ENCODE measurements at places on chromosomes 3 and 15. TPM values are rescaled to one million over a fixed set of nuclear protein-coding genes. Genes with fewer than 3 reads are reported as not detected.

DNA sequence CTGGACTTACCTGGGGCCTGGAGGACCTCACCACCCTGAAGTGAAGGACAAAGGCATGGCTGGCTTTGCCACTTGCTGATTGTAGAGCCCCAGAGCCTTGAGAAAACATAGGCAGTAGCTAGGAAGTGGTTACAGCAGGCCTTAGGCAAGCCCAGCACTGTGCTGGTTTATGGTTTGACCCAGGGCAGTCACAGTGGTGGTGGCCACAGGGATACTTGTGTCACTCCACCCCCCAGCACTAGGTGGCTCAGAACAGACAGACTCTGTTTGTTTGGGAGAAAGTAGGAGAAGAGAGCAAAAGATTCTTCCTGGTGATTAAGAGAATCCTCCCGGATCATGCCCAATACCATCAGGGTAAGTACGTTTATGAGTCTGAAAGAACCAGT lies 13.2 kb upstream of the COL8A1 start:
- no peak for DNase-seq

- peak; percentile 11 for DNase-seq
Measured at GRCh38 chr3:150602426-150603152, 532 bp upstream of the SELENOT start.

DNA sequence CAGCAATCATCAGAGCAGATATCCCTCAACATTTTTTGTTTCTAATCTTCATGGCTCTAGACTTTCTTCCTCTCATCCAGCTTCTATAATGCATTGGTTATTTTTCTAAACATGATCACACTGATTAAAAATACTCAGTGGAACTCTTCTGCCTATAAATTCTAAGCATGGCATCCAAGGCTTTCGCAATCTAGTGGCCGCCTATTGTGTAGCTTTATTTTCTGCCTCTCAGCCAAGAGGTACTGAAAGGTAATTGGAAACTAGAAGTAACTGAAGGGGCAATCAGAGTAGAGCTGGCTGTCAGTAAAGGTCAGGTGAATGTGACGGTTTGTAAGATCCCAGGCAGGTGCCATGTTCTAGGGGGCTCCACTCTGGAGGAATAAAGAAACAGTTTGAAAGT lies 33.4 kb downstream of the OXSM start:
- no peak for DNase-seq

DNA sequence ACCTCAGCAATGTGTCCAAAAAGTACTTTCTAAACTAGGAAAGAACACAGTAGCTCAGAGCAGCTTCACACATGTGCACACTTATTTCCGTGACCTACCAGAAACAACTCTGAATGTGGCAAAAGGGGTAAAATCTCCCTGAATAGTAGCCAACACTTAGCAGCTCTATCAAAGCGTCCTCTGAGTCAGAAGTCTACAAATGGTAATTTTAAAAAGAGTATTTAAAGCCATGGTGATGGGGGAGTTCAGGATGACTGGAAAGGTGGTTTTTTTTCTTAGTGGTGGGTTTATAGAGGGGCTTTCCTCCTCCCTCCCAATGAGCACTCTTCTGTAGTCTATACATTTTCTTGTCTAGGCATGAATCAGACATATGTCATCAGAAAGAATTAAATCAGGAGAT lies 223.8 kb upstream of the PRICKLE2 start:
- DNase-seq: no peak

DNA sequence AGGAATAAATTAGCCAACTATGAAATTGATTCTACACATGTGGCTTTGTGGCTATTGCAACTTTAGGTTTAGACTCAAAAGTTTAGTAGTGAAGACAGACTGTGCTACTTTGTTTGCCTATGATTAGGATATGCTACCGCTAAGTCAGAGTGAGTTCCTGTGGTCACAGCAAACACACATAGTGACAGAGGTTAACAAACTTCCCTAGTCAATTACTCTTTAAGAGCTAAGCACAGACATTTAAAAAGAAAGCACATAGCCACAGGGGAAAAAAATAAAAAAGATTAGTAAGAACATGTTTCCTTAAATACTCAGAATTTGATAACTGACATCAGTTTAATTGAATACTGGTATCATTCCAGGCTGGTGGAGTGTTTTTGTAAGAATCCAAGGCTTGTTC lies 207.1 kb downstream of the GBE1 start:
- no peak for DNase-seq

DNA sequence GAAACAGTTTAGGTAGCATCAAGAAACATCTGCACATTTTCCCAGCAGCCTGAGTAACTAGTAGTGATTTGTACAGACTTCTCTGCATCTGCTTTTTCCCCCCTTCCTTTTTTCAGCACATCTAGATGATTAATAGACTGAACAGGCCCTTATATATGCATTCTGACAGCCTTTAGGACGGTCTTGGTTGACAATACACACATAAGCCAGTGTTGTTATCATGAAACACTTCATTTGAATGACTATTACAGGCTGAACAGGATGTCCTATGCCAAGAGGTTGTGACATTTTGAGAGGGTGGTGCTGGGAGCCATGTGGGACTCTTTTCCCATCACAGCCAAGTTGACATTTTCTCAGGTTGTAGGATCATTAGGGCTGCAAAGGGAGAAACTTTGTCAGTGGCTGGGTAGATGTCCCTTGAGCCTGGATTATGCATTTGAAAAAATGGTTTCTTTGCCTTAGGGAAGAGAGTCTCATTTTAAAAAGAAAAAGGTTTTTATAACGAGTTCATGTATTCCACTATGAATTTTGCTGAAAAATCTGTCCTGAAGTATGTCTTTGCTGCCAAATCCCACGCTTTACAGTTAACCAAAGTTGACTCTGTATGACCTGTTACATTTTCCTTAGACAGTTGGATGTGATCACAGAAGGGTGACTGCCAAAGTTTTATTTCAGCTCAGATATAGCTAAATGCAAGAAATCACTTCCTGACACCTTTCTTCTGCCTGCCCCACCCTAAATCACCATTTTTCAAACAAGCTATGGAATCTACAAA lies 73.7 kb downstream of the FILIP1L start:
- peak; percentile 60 for DNase-seq

DNA sequence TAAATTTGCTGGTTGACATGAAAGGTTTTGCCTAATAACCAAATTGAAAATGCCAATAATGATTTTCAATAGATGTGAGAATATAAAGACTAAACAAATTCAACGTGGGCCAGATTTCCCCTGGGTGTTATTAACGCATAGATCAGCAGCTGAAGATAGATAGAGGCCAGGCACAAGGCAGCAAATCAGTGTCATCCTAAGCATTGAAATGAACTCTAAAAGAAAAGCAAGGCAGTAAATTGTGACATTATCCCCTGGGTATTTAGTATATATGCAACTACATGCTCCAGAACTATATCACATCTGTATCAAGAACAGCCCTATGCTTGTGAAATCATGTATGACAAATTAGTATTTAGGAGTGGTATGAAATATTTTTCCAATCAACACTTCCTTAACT lies 167.1 kb upstream of the EPHA3 start:
- DNase-seq: no peak

DNA sequence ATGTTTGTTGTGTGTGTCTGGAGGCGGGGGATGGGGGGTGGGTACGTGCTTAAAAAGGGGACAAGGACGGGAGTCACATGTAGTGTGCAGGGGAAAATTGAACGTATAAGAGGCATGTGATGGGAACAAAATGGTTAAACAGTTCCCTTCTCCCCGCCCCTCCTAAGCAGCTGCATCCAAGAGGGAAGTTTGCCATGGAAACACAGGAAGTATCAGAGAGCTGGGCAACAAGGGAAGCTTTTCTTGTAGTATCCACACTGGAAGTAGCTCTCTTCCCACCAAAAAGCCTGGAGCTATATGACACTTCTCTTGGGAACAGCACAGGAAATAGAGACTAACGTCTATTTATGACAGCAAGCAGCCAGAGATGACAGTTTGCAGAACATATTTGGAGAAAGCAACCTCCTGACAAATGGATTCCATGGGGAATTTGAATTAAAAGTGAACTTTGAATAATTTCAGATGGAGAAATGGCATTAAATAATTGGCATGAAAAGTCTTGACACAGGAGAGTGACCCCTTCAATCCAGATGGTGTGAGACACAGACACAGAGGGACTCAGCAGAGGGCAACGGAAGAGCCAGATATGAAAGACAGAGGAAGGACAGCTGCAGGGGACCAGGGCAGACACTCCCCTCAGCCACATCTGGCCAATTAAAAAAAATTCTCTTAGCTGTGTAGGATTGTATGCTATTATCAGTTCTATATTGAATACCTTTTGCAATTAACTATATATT lies 294.2 kb upstream of the TBL1XR1 start:
- peak; percentile 81 for DNase-seq

- DNase-seq: no peak
Measured at GRCh38 chr3:31502803-31503221, 29.9 kb upstream of the STT3B start.

DNA sequence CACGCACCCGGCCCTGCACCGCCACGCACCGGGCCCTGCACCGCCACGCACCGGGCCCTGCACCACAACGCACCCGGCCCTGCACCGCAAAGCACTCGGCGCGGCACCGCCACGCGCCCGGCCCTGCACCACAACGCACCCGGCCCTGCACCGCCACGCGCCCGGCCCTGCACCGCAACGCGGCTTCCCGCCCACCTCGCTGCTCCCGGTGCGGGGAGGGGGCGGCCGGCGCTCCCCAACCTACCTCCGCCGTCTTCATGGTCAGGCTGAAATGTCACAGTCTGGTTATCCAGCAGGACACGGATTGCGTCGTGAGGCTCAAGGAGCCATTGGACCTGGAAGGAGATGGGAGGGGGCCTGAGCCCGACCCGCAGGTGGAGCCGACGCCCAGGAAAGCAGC lies 41.8 kb downstream of the MUC20 start:
- DNase-seq: no peak

DNA sequence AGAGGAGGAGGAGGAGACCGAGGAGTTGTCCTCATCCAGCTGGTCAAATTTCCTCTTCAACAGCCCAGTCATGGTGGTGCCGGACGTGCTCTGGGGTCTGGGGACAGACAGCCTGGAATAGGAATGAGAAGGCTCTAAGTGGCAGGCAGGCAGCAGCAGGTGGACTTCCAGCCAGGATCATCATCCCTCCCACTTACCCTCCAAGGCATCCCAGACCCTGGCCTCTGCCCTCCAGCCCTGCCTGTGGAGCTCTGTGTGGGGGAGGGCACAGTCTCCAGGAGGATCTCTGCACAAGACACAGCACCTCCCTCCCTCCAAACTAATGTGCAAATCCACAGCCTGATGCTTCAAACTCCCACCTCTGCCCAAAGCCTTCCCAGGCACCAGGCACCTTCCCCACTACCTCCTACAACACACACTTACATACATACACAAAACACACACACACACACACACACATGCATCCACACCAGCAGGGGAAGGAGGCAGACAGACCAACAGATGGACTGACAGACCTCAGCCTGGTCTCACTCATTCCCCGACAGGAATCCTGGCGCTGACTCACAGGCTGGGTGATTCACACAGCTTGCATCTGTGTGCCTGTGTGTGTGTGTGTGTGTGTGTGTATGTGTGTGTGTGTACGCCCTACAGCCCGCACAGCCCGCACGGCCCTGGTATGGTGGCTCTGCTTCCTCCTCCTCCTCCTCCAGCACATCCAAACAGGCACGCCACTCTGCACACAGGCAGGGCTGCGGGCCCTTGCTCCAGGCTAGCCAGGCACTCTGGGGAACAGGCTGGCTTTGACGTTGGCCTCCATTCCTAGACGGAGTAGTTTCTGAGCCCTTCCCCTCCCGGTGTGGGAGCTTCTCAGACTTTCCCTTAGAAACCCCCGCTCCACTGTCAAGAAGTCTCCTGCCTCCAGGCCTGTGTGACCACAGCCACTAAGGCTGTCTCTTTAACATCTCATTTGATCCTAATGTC lies 6.5 kb downstream of the CSRNP1 start:
- no peak for DNase-seq

DNA sequence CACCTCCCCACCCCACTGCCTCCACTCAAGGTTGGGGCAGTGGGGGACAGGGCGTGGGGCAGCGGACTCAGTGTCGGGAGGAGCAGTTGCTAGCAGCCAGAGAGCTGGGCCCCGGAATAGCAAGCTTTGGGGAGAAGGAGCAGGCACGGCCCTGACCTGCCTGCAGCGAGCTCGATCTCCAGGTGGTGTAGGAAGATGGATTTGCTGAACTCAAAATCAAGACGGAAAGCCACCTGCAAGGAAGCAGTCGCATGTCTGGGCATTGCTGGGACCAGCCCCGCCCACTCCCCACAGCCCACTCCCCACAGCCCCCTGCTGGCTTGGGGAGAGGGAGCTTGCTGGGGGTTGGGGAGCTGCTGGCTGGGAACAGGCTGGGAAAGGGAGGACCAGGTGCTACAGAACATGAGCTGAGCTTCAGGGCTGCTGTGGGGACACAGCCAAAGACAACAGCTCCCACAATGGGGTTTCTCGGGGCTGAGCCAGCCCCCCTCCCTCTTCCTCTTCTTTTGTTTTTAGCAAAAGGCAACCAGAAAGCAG lies 38.0 kb downstream of the FEM1B start:
- peak; percentile 21 for DNase-seq

Gene PGBD4
- polyA plus RNA-seq: 2.4 TPM

DNA sequence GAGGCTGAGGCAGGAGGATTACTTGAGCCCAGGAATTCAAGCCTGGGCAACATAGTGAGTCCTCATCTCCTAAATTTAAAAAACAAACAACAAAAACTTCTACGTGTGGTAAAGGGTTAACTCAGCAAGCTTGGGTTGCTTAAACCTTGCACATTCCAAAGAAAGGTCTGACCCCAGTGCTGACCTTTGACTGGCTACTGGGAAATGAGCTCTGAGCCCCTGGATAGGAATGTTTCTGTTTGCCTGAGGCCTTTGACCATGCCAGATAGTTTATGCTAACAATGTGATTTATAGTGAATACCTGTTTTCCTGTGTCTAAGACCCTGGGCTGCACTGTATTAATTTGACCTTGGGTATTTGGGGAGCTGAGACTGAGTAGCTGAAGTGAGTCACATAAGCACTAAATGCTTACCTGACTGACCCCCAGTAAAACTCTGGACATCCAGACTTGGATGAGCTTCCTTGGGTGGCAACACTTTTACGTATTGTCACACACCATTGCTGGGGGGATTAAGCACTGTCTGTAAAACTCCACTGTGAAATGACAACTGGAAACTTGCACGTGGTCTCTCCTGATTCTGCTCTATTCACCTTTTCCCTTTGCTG lies 20.7 kb downstream of the TCAIM start:
- no peak for DNase-seq

Gene GOLGA8H
- 1.3 TPM for polyA plus RNA-seq

Gene MYZAP
- 62.8 TPM for polyA plus RNA-seq

Gene RTP3
- not detected for polyA plus RNA-seq

Gene PRTG
- polyA plus RNA-seq: 6.7 TPM

Gene TYRO3
- polyA plus RNA-seq: 45.8 TPM

DNA sequence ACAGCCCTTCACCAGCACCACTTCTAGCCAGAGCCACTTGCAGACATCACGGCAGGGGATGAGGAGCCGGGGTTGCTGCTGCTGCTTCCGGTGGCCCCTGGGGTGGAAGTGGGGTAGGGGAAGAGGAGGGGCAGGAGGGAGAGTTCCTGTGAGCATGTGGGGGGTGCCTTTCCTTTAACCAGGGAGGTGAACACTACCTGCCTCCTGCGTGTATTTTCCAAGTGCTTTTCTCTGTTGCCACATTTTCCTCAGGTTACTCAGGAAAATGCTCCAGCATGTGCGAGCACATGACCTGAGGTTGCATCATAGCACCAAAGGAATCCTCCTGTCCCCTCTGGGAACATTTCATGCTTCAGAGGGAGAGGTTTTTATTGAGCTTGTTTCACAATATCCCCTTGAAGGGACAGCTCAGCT lies 12.2 kb upstream of the SACM1L start:
- peak; percentile 26 for DNase-seq
